ENCODE measurements at places on chromosomes 3 and 15. TPM values are rescaled to one million over a fixed set of nuclear protein-coding genes. Genes with fewer than 3 reads are reported as not detected.

DNA sequence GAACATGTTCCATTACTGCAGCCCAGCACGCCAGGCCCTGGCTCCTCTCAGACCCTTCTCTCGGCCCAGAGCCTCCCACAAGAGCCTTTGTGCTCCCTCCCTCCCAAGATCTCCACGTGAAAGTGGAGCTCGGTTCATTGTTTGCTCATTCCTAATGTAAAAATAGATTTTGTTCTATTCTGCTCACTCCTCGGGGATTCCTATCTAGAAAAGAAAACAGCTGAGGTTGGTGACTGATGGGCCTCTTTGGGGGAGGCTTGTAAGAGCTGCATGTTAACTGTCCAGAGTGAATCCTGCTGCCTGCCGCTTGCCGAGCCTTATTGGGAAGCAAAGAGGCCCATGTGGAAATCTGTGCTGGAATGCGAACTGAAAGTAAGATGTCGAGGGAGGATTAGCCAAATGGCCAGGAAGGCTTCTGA lies 267.1 kb downstream of the LRTM1 start:
- no peaks in the 10 kb centered on the region for H3K27me3 ChIP-seq
- H3K27ac ChIP-seq: no peak overlapping the region
- no peak overlapping the region for H3K4me3 ChIP-seq
- DNase-seq: no peak
- no peaks in the 10 kb centered on the region for H3K36me3 ChIP-seq

DNA sequence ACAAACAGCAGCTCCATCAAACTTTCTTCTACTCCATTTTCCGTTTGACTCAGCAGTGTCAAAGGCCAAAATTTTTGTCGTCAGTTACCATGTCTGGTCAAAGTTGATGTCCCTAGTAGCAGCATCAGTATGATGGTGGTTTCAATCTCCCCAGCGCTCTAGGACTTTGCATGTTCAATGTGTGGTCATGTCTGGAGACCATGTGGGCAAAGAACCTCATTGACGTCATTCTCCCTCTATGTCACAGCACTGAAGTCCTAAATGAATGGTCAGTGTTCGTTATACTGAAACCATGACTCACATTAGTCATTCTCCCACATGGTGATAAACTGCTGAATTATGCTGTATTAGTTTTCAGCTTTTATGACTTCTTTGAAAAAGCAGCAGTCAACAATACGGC lies 23.2 kb downstream of the SHC4 start:
- no peak overlapping the region for H3K27ac ChIP-seq
- no peak for DNase-seq
- H3K36me3 ChIP-seq: no peaks in the 10 kb centered on the region
- no peak overlapping the region for H3K4me3 ChIP-seq
- no peaks in the 10 kb centered on the region for H3K4me1 ChIP-seq
- no peaks in the 10 kb centered on the region for H3K27me3 ChIP-seq

- no peaks in the 10 kb centered on the region for H3K36me3 ChIP-seq
- peak overlapping the region; percentile 74 for H3K27ac ChIP-seq
- H3K27me3 ChIP-seq: no peaks in the 10 kb centered on the region
- peak; percentile 7 for DNase-seq
- no peak overlapping the region for H3K4me3 ChIP-seq
Measured at GRCh38 chr15:68793776-68794175, 26.9 kb downstream of the ANP32A start.

GRCh38 chr15:62503451-62503850 lies 338.4 kb upstream of the C2CD4B start:
- H3K27me3 ChIP-seq: no peaks in the 10 kb centered on the region
- no peak overlapping the region for H3K4me3 ChIP-seq
- H3K4me1 ChIP-seq: peaks cover 23% of the 10 kb centered on the region
- H3K27ac ChIP-seq: no peak overlapping the region
- DNase-seq: no peak
- no peaks in the 10 kb centered on the region for H3K36me3 ChIP-seq

DNA sequence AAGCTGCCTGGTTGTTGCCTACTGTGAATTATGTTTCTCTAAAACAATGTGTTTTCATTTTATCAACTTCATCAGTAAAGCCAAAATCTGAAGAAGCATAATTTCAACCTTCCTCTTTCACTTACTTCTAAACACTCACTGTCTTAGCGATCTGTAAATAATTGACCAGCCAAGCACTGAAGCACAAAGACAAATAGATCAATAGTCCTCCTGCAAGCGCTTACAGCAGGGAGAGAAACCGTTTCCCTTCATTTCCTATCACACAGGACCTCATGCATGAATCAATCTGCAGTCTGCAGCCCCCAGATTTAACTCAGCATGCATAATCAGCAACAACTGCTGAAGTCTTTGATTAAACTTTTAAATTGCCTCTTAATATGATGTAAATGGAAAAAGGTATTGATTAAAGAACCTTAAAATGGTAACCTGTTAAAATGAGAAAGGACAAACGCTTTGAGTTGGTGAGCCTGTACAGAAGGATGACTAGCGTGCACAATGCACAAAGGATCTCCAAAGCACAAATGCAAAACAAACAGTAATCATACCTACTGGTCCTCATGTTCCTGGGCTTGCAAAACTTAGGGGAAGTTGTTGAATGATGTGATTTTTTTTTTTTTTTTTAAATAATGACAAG lies 370.2 kb upstream of the ZNF385D start:
- no peak overlapping the region for H3K27ac ChIP-seq
- H3K27me3 ChIP-seq: no peaks in the 10 kb centered on the region
- H3K36me3 ChIP-seq: no peaks in the 10 kb centered on the region

DNA sequence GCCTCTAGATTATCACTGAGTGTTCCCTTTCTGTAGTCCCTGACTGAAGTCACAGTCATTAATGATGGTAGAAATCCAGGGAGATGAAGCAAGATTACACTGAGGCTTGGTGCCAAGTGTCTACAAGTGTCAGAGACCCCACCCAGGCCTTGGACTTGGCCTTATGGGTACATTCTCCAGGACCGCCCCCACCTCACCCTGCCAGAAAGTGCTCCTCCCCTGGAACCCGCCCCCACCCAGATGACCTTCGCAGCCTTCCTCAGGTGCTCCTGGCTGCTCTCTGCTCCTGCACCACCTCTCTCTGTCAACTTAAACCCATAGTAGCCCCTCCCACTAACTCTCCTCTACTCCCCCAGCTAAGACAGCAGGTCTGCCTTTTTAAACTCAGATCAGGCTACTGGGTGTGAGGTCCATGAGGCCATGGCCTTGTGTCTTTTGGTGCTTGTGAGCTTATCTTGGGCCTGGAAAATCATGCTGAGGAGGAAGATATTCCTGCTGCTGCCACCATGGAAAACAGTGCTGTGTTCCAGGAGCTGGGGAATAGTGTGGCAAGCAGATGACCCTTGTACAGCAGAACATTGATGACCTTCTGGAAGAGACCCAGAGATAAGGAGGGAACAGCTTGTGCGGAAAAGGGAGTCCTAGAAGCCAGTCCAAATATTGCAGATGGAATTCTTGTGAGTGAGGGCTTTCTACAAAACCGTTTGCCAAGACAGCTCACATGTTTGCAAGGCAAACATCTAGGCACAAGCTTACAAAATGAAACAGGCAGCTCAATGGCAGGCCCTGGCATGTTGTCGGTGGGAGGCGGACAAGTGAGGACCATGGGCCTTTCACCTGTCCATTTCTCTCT lies 40.3 kb upstream of the NDUFB4 start:
- peak overlapping the region; percentile 51 for H3K27ac ChIP-seq
- H3K36me3 ChIP-seq: no peaks in the 10 kb centered on the region
- DNase-seq: no peak
- H3K27me3 ChIP-seq: no peaks in the 10 kb centered on the region
- H3K4me3 ChIP-seq: no peak overlapping the region

DNA sequence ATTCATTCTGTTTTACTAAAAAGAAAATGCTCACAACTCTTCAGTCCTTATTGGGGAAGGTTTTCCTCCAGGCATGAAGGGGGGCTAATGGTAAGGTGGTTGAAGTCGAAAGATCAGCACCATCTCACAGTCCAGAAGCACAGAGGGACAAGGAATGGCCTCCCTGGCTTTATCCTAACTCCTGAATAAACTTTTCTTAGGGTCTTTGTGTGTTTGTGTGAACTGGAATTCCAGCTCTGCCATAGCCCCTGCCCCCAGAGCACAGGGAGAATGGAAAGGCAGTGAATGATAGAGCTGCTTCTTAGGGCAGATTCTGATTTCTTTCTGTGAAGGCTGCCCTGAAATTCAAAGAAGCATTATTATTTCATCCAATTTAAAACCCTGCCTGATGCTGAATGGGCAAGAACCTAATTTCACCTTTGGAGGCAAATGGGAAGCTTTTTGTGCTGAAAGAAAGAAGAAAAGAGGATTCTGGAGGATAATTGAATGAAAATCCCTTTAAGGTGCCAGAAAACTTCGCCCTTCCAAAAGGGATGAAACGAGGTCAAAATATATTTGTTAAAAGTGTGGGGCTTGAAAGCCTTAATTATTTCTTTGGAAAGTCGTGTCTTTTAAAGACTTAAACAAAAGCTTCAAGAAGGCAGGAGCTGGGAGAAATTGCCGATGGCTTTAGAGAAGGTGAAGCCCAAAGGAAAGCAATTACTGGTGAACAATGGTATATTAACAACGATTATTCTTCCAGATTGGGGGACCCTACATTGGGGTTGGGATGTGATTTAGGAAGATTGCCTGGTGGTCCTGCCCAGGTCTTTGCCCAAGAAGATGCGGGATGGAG lies 259.9 kb upstream of the RGMA start:
- no peak for DNase-seq
- H3K4me3 ChIP-seq: no peak overlapping the region
- H3K27me3 ChIP-seq: no peaks in the 10 kb centered on the region
- H3K36me3 ChIP-seq: no peaks in the 10 kb centered on the region

- H3K4me1 ChIP-seq: no peaks in the 10 kb centered on the region
- no peaks in the 10 kb centered on the region for H3K36me3 ChIP-seq
- no peaks in the 10 kb centered on the region for H3K27me3 ChIP-seq
- no peak overlapping the region for H3K4me3 ChIP-seq
Measured at GRCh38 chr3:87350367-87351199, 74.2 kb upstream of the POU1F1 start.

- no peak for DNase-seq
- peaks cover 7% of the 10 kb centered on the region for H3K4me1 ChIP-seq
- H3K27me3 ChIP-seq: peaks cover 12% of the 10 kb centered on the region
Measured at GRCh38 chr15:77032647-77033416, 37.9 kb downstream of the PSTPIP1 start.

GRCh38 chr3:182503401-182503800 lies 289.9 kb upstream of the ATP11B start:
- H3K27me3 ChIP-seq: no peaks in the 10 kb centered on the region
- no peak overlapping the region for H3K4me3 ChIP-seq
- no peak overlapping the region for H3K27ac ChIP-seq
- no peaks in the 10 kb centered on the region for H3K36me3 ChIP-seq

DNA sequence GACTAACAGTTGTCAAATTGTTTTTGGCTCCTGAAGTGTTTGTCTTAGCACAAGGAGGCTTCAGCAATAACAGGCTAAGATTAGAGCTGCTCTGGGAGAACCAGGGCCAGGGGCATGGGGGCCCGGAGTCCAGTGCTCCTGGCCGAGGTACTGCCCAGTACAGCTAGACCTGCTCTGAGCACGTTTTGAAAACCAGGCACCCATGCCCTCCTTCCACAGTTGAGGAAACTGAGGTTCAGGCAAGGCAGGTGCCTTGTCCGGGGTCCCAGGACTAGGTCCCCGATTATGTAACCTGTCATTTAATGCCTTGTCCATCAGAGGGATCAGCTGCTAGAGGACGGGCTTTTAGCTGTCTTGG lies 19.2 kb downstream of the KBTBD13 start:
- peaks cover 45% of the 10 kb centered on the region for H3K36me3 ChIP-seq
- H3K27ac ChIP-seq: no peak overlapping the region
- H3K27me3 ChIP-seq: no peaks in the 10 kb centered on the region
- no peak overlapping the region for H3K4me3 ChIP-seq
- H3K4me1 ChIP-seq: no peaks in the 10 kb centered on the region

GRCh38 chr3:46668591-46668990 lies 24.9 kb downstream of the ALS2CL start:
- no peak overlapping the region for H3K4me3 ChIP-seq
- H3K27me3 ChIP-seq: no peaks in the 10 kb centered on the region
- peaks cover 16% of the 10 kb centered on the region for H3K4me1 ChIP-seq
- peak; percentile 21 for DNase-seq

DNA sequence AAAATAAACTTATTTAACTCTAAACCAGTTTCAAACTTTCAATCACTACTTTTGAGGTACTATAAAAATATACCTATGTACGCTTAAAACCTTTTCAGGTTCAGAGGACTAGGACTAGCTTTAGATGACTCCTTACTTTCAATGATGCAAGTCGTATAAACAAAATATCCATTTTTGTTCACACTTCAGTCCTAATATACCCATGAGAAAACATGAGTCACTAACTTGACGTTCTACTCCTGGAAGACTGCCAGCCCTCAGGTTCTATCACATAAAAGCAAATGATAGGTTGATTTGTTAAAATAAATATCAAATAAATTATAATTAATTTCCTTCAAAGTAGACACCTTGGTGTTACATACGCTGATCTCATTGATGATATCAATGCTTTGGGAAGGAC lies 10.6 kb upstream of the P3H2 start:
- peaks cover 6% of the 10 kb centered on the region for H3K27me3 ChIP-seq
- H3K4me3 ChIP-seq: no peak overlapping the region
- H3K4me1 ChIP-seq: no peaks in the 10 kb centered on the region
- no peak overlapping the region for H3K27ac ChIP-seq
- DNase-seq: peak; percentile 52

GRCh38 chr15:66006986-66007385 lies 137.7 kb downstream of the RAB11A start:
- DNase-seq: no peak
- H3K27ac ChIP-seq: no peak overlapping the region
- H3K4me3 ChIP-seq: no peak overlapping the region
- no peaks in the 10 kb centered on the region for H3K36me3 ChIP-seq
- H3K27me3 ChIP-seq: no peaks in the 10 kb centered on the region

- no peaks in the 10 kb centered on the region for H3K4me1 ChIP-seq
- H3K36me3 ChIP-seq: no peaks in the 10 kb centered on the region
- no peak overlapping the region for H3K27ac ChIP-seq
Measured at GRCh38 chr3:81395739-81396513, 365.5 kb downstream of the GBE1 start.

GRCh38 chr15:75685195-75685594 lies 27.5 kb downstream of the CSPG4 start:
- H3K27ac ChIP-seq: no peak overlapping the region
- no peak for DNase-seq
- peaks cover 9% of the 10 kb centered on the region for H3K4me1 ChIP-seq
- H3K4me3 ChIP-seq: no peak overlapping the region

GRCh38 chr3:133127381-133127780 lies 89.2 kb downstream of the TMEM108 start:
- no peaks in the 10 kb centered on the region for H3K36me3 ChIP-seq
- no peak overlapping the region for H3K4me3 ChIP-seq
- DNase-seq: no peak
- no peaks in the 10 kb centered on the region for H3K4me1 ChIP-seq
- H3K27me3 ChIP-seq: no peaks in the 10 kb centered on the region

DNA sequence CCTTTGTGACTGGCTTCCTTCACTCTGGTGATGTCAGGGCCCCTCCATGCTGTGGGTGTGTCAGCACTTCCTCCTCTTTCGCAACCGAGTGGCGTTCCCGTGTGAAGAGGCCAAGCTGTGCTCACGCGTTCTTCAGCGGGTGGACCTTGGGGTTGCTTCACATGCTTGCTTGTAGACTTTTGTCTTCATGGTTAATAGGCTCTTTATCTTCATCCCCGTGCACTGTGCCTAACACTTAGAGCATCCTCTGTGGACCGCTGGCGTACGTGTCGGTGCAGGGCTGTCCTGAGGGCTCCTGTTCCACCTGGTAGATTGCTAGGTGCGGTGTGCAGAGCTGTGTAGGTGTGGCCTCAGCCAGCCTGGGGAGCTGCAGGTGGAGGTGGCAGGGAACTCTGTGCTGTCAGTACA lies 182.3 kb downstream of the OR4M2 start:
- no peak overlapping the region for H3K27ac ChIP-seq
- DNase-seq: no peak
- no peaks in the 10 kb centered on the region for H3K4me1 ChIP-seq

The BTLA gene
- total RNA-seq: 2.4 TPM

The VPS13C gene
- 127 TPM for total RNA-seq

The RETNLB gene
- not detected for total RNA-seq

The DUOXA2 gene
- 1.3 TPM for total RNA-seq

The CELF6 gene
- total RNA-seq: not detected

The GOLGA8S gene
- total RNA-seq: not detected

The ZBTB38 gene
- 253 TPM for total RNA-seq
